Left ventricle myocardium superior (tissue), 1 donor: ENCODE measurements at places on chromosomes 2 and 18.

GRCh38 chr2:75596784-75597183 is 36.0 kb upstream of the EVA1A start:
- no peak for DNase-seq

DNA sequence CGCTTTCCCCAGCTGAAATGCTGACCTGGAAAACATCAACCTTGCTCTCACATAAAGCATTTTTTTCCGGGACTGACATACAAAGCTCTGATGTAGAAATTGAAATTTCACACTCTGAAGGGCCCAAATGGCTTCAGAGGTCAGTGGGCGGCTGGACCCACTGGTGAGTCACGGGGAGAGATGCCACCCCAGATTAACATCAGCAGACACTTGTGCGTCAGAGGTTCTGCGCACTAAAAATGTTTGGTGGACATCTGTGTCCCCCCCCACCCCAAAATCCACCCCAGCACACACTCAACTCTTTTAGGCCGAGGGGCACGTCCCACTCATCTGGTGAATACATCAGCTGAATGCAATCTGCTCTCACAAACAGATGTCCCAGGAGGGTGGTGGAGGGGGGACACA is 208.9 kb downstream of the ASB1 start:
- no peak for DNase-seq

DNA sequence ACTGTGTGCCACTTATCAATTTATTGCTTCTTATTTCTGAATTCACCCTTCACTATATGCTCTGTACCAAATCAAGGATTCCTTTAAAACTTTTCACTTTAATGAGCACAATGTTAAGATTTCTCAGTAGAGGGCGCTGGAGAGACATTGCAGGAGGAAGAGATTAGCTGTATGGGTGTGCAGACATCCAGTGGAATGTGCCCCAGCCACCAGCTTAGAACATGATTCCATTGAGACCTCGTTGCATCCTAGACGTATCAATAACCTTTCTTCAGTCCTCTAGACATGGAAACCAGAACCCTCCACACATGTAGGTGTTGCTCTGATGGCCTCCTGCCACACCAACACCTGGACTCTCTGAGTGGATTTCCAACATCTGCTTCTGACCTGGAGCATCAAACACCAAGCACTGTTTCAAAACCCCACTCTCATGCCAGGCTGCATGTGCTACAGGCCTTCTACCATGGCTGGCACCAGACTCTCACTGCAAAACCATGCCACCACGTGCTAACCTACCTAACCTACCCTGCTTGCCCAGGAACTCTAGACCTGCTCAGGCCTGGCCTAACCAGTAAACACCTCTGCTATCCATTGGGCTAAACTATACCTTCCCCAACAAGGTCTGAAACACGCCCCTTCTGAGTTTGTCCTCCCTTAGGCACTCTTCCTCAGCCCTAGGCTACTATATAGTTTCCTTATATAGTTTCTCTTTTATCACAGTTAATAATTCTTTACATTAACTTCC is 633.2 kb upstream of the PKDCC start:
- DNase-seq = peak; percentile 10

- no peak for DNase-seq
These were observed 21.8 kb upstream of the USP40 start for GRCh38 chr2:233588400-233588799.

DNA sequence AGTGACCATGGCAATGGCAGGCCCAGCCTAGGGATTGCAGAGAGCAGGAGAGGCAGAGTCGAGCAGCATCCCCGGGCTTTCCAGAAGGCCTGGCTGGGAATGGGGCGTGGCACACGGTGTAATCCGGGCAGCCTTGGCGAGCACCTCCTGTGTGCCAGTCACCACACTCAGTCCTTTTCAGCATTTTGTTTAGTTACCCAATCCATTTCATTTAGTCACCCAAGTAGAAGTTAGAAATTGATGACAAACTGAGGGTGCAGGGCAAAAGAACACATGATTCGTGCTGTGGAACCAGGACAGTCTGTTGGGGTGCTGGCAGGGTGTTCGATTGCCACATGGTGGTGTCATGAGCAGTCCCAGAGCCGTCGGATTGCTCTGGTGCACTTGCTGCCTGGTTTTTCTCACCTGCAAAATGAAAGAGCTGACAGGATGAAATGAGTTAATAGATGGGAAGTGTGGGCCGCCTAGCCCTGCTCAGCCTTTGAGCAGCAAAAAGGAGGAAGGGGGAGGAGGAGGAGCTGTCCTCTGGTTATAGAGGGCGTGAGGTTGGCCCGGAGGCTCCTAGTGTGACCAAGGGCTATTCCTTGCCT is 299.4 kb downstream of the AGAP1 start:
- DNase-seq = peak; percentile 64

DNA sequence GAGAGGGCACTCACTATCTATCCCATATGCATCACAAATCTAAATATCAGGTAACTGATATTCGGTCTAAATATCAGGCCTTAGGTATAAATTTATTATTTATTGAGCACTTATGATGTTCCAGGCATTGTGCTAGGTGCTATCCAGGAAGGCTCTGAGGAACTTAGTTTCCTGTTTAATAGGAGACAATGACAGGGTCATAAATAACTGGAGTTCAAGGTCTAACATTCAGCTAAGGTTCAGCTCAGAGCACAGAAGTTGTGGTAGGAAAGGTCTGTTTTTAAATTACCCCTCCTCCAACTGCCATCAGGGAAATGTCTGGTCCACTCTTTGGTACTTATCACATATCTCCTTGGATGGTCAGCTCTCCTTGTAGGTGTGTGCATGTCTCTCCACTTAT is 193.6 kb downstream of the AGPS start:
- no peak for DNase-seq
